ENCODE measurements at places on chromosomes 12 and 14.

GRCh38 chr14:55756557-55756956, 176.6 kb downstream of the KTN1 start:
- DNase-seq = no peak

DNA sequence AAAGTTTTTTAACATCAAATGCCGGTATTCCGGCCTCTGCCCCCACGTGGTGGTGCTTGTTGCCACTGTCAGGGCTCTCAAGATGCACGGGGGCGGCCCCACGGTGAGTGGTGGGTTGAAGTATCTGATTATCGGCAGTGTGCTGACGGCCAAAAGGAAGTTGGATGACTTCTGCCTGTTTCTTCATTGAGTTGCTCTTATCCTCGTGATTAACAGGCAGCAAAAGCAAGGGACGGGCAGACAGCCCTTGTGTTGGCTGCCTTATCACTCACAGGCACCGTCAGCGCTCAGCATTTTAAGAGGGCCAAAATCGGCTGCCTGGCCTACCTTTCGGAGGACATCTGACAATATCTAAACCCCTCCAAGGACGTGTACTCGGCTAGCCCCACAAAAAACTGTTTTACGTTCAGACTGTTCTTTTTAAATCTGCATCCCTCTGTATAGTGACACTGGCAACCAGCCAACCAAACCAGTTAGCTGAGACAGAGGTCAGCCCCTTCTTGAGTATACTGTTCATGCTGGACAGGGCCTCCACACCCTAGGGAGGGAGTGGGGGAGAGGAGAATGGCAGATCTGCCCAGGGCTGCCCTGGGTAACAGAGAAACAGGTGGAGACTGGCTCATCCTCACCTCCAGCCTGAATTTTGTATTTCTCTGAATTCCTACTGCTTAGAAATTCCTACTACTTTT, 22.9 kb upstream of the AKAP5 start:
- no peak for DNase-seq

DNA sequence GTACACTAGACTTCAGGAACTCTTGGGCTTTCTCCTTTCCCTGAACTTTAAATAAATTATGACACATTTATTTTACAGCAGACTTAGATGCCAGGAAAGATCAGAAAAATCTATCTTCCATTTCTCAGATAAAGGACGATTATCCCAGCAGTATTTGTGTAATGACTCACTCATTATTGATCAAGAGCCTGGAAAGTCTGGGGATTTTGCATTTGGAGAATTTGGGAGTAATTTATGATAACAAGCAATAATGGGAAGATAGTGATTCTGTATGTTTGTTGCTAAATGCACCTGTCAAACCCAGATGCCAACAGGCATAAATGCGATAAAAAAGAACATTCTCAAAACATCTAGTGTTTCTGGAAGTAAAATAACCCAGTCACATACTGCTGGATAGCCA, 480.2 kb upstream of the ATP2B1 start:
- DNase-seq = no peak

DNA sequence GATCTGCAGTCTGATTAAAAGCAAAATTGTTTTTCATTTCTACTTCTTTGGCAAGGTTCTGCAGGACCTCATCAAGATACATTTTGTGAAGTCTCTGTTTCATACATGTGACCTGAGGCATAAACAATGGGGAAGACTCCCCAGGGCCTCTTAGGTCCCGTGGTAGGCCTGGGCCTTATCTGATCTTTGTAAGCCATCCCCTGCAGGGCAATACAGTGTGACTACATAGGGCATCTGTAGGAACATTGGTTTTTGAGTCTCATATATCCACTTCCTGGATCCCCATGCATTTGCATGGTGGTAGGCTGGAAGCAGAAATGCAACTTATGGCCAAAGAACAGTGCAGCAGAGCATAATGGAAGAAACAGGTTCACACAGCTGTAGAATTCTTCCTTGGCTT, 6.0 kb downstream of the FAR2 start:
- no peak for DNase-seq

- no peak for DNase-seq
Measured at GRCh38 chr12:42094277-42094676, 50.4 kb downstream of the GXYLT1 start.

DNA sequence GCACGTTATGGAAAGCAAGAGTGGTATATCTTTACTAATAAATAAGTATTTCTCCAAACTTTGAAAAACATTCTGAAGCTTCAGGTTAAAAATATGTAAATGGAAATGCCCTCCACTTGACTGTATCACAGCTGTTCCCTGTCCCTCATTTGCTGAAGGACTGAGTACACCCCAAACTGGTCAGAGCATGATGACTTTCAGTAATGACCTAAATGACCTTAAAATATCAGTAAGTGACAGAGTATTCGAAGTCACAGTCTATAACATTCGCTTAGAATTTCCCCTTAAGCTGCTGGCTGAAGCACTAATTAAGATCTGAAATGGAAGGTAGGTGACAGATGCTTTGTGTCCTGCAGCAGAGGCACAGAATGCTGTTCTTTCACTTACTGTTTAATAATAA, 191.5 kb downstream of the RGS6 start:
- DNase-seq = no peak

GRCh38 chr14:52342849-52343596, 28.9 kb downstream of the PTGER2 start:
- DNase-seq = no peak

GRCh38 chr14:22566845-22567244, 22.2 kb downstream of the DAD1 start:
- no peak for DNase-seq

DNA sequence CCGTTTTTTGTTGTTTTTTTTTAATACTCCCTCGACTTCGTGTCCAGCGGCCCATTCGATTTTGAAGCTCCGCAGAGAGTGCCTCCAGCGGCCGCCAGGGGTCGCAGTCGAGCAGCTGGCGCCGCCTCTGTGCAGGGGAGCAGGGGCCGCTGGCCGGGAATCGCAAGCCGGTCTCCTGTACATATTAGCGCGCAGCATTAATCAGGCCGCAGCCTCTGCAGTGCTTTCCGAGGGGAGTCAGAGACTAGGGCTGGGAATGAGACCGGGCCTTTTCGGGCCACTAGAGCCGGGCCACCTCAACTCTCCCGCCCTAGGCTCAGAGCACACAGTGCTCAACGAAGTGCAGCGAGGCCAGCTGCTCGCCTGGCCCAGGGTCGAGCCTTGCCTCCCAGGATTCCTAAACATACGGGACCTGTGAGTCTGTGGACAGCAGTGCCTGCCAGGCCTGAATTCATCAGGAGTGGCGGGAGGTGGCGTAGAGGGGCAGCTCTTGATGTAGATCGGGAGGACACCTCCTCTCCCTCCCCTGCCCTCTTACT, 81.8 kb downstream of the EMP1 start:
- DNase-seq = no peak

DNA sequence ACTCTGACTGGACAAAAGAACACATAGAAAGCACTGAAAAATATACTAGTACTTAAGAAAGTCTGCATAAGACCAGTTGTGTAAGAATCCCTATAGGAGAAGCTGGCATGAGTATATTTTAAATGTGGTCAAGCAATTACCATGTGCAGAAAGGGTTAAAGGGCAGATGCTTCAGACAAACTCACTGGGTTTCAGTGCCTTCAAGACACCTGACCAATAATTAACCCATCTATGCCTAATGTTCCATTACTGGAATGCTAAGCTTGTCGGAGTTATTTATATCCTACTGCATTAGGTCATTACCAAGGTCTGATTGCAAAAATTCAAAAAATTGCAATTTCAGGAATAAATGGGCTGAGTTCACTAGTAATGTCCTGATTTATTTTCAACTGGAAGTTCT, 41.3 kb downstream of the HNRNPC start:
- DNase-seq = no peak

DNA sequence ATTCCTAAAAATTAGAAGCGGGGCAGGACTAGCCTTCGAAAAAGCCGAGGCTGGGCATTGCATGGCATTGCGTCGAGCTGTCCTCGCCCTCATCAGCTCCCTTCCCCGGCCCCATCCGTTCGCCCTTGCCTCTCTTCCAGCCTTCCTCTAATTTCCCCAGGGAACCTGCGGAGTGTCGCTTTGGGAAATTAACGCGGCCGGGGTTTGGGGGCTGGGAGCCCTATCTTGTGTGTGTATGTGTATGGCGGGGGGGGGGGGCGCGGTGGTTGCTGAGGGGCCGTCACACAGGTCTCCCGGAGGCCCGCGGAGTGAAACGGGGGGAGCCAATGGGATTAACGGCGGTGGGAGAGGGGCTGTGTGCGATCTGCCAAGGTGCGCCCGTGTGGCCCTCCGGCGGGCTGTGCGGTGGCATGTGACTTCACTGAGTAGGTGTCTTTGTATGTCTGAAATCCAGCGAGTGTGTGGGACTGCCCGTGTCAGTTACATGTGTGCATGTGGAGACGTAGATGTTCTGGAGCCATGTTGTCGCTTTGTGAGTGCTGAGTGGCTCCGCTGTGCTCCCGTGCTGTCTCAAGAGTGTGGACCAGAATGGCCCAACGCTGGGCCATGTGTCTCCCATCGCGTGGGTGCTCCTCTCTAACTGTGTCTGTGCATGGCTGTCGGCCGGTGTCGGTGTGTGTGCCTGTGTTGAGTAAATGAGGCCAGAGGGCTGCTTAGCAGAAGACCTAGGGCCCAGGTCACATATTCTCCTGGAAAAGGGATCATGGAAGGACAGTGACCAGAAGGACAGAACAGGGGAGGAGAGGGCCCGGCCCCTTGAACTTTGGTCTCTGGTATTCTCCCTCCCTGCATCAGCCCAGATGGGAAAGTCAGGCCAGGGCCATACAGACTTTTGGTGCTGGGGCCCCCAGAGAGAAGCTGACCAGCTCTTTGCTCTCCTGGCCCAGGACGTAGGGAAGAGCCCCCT, 1.5 kb downstream of the PTMS start:
- no peak for DNase-seq

GRCh38 chr14:65015391-65015790, 28.7 kb downstream of the FNTB start:
- DNase-seq = no peak

DNA sequence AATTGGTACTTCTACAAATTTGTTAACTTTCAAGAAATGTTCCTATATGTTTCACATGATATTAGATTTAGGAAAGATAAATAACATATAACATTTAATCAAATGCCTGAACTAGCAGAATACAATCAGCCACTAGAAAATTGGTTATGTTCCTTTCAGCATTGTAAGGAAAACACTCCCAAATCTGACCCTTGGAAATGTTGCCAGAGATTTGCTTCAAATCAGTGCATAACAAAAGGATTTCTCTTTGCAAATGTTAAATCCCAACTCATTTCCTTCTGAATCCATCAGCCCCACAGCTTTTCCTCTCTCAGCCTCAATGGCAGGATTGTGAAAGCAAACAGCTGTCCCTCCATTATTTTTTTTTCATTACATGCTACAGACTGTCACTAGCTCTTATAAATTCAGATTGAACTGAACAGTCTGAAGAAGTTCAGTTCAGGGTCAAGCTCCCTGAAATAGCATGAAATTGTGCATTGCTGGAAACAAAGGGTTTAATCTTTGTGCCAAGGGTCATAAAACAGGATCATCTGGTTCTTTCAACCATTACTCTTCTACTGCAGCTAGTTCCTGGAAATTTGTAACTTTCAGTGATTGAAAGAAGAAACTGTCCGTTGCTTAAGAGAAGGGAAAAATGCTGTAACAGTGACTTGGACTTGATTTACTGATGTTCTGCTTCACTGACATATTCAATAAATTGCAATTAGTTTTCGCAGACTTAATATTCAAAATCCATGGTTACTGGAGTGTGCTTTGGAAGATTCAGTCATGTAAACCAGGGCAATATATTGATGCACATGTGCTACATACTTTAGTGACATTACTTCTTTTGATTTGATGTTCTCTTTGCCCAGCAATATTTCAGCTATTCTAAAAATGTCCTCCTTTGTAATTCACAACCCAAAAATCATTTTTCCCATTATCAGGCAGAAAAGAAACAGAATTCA, 246.4 kb downstream of the RPL10L start:
- DNase-seq = no peak

GRCh38 chr14:51867741-51868140, 7.3 kb downstream of the GNG2 start:
- no peak for DNase-seq

DNA sequence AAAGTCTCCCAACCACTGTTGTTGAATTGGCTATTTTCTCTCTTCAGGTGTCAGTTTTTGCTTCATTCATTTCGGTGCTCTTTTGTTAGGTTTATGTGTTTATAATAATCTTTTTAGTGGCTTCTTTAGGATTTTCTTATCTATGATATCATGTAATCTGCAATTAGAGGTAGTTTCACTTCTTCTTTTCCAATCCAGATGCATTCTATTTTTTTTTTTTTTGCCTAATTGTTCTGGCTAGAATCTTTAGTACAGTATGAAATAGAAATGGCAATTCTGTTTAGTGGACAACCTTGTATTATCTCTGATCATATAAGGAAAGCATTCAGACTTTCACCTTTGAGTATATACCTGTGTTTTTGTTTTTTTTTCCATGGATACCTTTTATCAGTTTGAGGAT, 17.4 kb downstream of the CNOT2 start:
- no peak for DNase-seq

- no peak for DNase-seq
Measured at GRCh38 chr12:52080403-52081251, 1.1 kb downstream of the SMIM41 start.

GRCh38 chr12:45612044-45612794, 117.3 kb upstream of the ARID2 start:
- no peak for DNase-seq

DNA sequence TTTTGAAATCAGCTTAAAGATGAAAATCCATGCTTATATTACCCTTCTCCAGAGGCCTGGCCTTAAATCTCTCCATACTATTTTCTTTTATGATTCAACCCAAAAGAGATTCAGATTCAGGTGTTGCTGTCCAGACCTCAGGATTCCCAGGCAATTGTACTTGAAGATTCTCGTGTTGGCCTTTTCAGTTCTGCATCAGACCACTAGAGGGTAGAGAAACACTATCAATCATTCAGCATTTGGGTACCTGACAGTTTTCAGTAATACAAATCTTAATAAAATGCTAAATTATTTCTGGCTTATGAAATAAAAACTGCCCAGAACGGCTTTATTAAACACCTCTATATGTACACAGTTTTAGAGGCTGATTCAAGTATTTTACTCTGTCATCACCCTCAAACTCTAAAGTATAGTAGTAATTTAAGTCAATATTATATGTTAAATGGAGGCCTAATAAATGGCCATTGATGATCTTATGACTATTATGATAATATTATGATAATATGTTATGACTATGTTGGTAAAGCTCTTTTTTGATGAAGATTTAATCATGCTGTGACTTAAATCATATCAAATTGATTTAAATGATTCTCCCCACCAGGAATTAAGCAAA, 301.1 kb downstream of the DUSP6 start:
- DNase-seq = no peak
